Activated CD4-positive, CD25-positive, alpha-beta regulatory T cell treated with anti-CD3 and anti-CD28 coated beads, Interleukin-2, amount 50 U/mL, for 72 hours (primary cell): ENCODE measurements at places on chromosomes 6 and 20.

DNA sequence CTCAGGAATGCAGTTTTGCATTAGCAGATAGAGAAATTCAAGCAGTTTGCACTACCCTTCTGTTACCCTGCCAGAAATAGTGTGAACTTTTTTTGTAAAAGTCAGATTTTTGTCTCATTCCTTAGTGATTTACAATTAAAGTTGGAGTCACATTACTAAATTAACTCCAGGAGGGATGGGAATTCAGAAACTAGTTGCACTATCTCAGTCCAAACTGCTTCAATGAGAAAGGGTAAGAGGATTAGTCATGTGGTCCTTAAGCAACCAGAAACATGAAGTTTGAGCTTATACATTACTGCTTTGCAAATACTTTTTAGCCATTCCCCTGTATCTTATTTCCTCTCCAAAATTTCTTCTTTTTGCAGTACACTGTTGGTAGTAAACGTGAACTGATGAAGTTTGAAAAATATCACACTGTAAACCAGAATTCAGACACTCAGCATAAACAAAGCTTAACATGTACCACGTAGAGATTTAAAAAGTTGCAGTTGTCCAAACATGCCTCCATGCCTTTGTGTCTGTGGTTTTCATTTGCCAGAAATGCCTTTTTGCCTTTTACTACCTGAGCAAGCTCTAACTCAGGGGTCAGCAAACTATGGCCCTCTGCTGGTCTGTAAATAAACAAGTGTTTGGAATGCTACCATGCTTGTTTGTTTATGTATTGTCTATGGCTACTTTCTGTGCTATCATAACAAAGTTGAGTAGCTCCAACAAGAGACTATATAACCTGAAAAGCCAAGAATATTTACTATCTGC lies 49.7 kb downstream of the TP53INP2 start:
- no peak for DNase-seq

DNA sequence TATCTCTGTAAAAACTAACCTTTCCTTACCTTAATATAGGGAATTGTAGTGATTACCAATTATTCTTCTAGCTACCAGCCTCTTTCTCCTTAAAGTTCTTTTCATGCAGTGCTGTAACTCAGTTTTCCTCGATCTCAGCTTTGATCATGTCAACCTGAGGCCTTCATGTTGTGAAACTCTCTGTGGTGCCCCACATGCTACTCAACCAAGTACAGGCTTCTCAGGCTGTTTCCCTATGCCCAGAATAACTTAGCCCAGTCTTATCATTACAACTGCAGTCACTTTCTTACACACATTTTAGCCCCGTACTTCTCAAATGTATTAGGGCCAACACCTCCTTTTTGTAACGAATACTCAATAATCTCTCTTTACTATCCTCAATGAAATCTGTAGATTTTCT lies 90.1 kb upstream of the SUPT3H start:
- DNase-seq: no peak

DNA sequence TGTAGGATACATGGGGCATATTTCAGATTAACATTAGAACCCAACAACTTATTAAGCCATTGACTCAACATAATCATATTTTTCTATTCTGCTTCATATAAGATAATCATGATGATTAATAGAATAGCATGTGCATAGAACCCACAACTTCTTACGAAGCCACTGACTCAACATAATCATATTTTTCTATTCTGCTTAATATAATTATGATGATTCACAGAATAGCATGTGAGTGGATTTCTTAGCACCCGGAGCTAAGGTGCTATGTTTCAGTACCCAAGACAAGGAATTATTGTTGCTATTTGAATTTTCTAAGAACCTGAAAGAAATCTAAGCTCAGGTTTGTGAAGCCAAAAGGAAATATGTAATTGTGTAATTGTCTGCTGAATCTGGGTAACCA lies 96.8 kb downstream of the TENT5A start:
- no peak for DNase-seq

GRCh38 chr6:159094444-159095252 lies 49.9 kb upstream of the TAGAP start:
- DNase-seq: peak; percentile 44

GRCh38 chr20:22815603-22816315 lies 219.4 kb upstream of the SSTR4 start:
- no peak for DNase-seq
